NCI-H1930 (cell line): ENCODE measurements at places on chromosomes 3 and 15.

GRCh38 chr3:171516765-171517164, 56.6 kb upstream of the TNIK start:
- DNase-seq = no peak

- no peak for DNase-seq
Observed at GRCh38 chr15:56034514-56034913, 41.1 kb upstream of the NEDD4 start.

- peak; percentile 44 for DNase-seq
Observed at GRCh38 chr15:90893175-90894090, 9.1 kb downstream of the FES start.

DNA sequence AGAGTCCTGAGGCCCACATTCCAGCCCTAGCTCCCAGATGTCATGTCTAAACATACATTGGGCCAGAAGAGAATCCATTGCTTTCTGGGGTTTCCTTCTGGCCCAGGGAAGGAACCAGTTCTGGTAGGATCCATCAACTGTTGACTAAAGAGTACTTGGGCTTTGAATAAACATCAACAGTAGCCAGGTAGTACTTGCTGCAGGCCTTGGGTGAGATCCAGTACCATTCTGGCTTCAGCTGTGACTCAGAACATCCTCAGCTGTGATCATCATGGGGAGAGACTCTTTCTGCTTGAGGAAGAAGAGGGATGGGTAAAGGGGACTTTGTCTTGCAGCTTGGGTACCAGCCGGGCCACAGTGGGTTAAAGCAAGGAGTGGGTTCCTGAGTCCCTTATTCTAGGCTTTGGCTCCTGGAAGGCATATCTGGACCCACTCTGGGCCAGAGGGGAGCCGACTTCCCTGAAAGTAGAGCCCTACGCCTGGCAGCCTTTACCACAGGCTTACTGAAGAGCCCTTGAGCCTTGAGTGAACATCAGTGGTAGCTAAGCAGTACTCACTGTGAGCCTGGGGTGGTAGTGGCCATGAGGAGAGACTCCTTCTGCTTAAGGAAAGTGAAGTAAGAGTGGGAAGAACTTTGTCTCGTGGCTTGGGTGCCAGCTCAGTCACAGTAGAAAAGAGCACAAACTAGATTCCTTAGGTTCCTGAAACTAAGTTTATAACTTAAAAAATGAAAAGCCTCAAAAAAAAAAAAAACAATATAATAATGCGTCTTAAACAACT, 128.3 kb downstream of the GOLIM4 start:
- no peak for DNase-seq

GRCh38 chr3:78204977-78205376, 1165.1 kb downstream of the ROBO2 start:
- DNase-seq = no peak

DNA sequence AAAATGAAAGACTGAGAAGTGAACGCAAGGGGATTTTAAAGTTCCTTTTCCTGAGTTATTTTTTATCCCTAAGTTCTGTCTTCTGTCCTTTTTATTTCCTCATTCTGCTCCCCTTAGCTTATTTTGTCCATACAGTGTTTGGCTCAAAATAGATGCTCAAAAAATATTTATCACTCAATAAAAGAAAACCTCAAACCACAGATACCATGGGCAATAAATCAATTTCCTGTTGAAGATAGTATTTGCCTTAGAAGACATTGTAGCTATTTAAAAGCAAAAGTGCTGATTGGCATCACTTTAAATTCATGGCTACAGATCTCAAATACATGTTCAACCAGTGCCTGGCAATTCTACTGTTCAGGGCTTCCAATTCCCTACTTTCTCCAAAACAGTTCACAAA, 316.5 kb upstream of the ADAMTS9 start:
- no peak for DNase-seq

- no peak for DNase-seq
Observed at GRCh38 chr3:129022114-129023007, 21.3 kb downstream of the EFCC1 start.

- DNase-seq = no peak
Observed at GRCh38 chr3:12884186-12884680, 42.9 kb upstream of the RPL32 start.

DNA sequence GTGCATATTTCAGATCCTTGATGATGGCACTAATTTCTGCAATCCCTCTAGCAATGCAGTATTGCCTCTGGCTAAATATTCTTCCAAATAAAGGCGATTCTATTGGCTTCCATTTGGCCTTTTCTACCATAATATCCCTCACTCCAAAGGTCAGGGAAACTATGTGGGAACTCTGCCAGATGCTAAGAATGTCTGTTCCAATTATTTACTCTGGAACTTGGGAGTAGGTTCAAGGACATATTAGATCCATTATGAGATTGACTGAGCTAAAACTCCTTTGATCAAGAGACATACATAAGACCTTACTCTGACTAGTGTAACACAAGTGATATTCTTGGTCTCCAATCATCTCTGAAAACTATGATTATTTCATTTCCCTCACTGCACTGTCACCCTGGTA, 674.5 kb upstream of the NECTIN3 start:
- DNase-seq = no peak

DNA sequence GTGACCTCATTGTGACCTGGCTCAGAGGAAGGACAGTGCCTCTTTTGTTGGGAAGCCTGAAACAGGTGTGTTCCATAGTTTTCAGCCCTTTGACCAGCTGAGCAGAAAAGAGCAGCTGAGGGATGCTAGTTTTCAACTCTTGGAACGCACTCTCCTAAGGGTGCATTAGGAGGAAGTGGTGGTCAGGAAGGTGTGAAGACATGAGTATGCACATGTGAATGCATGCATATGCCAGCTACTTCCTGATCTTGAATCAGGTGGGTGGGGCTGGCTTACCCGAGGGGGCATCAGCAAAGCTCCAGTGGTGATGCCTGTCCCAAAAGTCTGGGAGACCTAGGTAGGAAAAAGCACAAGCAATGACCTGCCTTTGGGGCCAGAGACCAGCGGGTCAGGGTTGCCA, 23.3 kb upstream of the CEMIP start:
- DNase-seq = no peak

GRCh38 chr3:12695112-12695511, 31.2 kb upstream of the RAF1 start:
- no peak for DNase-seq

DNA sequence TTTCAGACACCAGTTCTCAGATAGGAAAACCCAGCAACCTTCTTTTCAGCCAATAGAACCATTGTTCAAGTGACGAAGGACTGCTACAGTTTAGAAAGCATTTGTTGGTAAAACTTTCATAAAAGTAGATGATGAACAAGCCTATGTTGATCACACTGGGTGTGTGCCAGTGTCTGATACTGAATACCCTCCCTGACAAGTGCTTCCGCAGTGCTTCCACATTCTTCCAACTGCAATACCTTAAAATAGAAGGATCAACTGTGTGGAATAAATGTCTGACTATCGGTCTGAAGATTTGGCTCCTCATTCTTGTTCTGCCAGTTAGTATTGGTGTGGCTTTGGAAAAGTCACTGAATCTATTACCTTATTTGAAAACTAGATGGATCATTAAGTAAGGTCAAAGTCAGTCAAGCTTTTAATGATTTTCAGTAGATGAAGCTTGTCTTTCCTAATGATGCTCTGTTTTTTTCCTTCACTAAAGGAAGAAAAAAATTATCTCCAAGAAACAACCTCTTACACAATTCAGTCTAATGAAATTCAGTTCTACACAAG, 479.4 kb upstream of the CBLB start:
- DNase-seq = no peak

- DNase-seq = no peak
Observed at GRCh38 chr15:25936004-25936403, 72.9 kb upstream of the ATP10A start.

GRCh38 chr3:27758083-27758482, 36.0 kb upstream of the EOMES start:
- DNase-seq = no peak

DNA sequence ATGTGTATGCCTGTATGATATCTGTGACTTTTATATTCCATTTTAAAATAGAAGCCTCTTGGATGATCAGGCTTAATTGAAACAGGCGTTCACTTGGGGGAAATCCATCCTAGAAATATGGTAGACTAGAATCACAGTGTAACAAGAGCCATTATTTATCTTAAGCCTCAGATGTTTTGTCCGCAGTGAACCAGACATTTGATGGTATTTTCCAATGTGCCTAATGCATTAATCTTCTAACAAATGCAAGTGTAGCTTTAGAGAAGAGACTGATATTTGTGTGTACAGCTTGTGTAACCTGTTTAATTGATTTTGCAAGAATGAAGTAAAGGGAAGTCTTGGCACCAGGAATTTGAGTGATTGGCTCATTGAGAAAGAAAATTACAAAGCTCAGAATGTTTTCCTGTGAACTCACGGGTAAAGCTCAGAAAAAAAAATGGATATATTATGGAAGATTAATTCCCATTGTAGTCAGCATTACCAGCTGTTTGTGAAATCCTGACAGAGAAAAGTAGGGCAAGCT, 155.7 kb downstream of the SV2B start:
- no peak for DNase-seq

- no peak for DNase-seq
Observed at GRCh38 chr15:92606126-92606835, 49.3 kb downstream of the FAM174B start.

- no peak for DNase-seq
Observed at GRCh38 chr15:41999290-42000285, 21.3 kb downstream of the PLA2G4E start.

- DNase-seq = no peak
Observed at GRCh38 chr3:193140381-193140780, 100.6 kb upstream of the PLAAT1 start.

- DNase-seq = no peak
Observed at GRCh38 chr15:72098040-72098439, 19.9 kb downstream of the MYO9A start.

- DNase-seq = no peak
Observed at GRCh38 chr15:63037976-63038720, 4.4 kb upstream of the TPM1 start.
